Smooth muscle cell of the brain vasculature (primary cell): ENCODE measurements at places on chromosomes 11 and 22.

DNA sequence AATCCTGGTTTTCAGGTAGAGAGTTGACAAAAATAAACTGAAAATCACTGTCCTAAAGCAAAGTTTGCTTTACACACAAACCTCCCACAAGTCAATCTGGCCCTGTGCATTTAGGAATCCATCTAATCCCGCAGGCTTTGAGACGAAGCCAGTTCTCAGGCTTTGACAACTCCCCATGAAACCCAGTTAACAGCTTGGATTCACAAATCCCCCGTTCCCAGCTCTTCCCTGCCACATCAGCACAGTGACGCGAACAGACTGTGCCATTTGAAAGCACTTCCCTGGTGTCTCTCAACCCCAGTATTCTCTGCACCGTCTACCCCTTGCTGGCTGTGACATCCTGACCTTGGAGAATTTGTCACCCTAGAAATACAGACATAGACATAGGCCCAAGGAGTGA, 117.8 kb downstream of the OPCML start:
- no peak for DNase-seq

DNA sequence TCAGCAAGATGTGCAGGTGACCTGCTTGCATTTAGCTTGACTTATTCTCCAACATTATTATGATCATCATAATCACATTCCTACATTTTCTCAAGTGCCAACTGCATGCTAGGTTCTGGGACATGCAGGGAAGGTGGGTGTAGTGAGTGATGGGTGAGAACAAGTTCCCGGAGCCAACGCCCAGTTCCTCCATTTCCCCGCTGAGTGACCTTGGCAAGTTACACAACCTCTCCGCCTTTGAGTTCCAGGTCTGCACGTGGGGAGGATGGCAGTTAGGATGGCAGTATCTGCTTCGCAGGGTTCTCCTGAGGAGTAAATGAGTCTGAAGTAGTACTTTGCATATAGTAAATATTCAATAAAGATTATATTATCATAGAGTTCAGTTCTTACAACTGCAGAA, 140.3 kb downstream of the GRIK4 start:
- DNase-seq = no peak

DNA sequence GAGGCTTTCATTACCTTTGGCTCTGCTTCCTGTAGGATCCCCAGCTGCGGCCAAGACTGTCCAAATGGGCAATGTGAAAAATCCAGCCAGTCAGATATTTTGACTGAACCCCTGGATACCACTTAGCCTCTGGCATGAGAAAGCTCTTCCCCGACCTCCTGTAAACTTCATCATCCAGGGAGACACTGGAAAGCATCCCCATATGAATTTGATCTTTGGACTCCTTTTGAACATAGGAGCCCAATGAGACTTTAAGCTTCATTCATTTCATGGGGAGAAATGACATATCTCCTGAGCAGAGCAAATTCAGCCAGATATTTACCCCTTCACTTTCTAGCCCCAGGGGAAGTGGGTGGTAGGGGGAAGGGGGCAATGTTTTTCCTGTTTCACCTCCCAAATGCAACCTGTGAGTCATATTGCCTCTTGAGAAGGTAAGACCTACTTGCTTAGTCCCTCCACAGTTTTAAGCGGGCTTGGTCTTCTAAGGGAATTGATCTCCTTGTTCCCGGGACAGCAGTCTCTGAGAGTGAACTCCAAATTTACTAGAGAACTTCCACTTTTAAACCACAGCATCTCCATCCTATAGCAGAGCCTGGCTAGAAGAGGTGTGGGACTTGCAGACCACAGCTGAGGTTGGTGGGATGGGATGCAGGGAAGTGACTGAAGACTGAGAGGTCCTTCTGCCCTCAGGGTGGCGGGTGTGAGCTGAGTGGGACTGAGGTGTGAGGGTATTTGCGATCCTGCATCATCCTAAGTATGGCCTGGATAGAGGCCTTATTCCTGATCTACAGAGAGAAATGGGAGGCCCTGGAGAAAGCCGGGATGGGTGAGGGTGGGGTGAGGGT, 20.3 kb upstream of the POU2AF1 start:
- DNase-seq = no peak

- no peak for DNase-seq
Observed at GRCh38 chr11:127059750-127060149, 59.2 kb upstream of the KIRREL3 start.

GRCh38 chr11:11243209-11243589, 109.9 kb downstream of the CSNK2A3 start:
- DNase-seq = no peak

DNA sequence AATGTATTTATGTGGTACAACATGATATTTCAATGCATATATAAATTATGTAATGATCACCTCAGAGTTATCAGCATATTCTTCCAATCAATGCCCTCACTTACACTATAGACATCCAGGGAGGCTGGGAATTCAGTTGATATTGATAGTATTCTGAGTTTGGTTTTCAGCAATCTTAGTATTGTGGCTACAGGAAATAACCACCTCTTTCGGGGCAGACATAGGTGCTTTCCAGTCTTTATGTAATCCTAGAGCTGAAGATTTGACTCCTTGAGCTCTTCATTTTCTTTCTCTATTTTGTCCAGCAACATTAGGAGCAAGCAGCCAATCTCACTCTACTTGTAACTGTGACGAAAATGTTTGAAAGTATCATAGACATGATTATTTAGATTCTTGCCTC, 712.7 kb upstream of the KIRREL3 start:
- DNase-seq = no peak

DNA sequence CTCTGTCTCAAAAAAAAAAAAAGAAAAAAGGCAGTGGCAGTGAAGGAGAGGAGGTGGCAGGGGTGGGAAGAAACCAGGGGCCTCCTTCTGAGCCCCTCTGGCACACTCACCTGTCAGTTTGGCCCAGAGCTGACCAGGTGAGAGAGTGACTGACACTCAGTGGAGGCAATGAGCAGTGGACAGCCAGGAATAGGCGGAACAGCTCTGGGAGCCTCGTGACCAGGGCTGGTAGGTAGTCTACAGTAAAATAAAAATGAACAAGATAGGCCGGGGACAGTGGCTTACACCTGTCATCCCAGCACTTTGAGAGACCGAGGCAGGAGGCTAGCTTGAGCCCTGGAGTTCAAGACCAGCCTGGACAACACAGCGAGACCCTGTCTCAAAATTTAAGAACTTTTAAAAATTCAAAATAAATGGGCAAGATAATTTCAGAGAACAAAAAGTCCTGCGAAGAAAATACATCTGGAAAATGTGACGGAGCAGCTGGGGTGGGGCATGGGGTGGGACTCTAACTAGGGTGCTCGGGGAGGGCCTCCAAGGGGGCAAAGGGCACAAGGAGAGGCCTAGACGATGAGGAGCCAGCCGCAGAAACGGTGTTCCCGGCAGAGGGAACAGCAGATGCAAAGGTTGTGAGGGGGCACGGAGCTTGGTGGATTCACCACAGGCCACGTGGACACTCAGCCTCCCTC, 3.8 kb upstream of the PDXP start:
- no peak for DNase-seq
